ENCODE measurements at places on chromosomes 7 and 10. TPM values are rescaled to one million over a fixed set of nuclear protein-coding genes. Genes with fewer than 3 reads are reported as not detected.

DNA sequence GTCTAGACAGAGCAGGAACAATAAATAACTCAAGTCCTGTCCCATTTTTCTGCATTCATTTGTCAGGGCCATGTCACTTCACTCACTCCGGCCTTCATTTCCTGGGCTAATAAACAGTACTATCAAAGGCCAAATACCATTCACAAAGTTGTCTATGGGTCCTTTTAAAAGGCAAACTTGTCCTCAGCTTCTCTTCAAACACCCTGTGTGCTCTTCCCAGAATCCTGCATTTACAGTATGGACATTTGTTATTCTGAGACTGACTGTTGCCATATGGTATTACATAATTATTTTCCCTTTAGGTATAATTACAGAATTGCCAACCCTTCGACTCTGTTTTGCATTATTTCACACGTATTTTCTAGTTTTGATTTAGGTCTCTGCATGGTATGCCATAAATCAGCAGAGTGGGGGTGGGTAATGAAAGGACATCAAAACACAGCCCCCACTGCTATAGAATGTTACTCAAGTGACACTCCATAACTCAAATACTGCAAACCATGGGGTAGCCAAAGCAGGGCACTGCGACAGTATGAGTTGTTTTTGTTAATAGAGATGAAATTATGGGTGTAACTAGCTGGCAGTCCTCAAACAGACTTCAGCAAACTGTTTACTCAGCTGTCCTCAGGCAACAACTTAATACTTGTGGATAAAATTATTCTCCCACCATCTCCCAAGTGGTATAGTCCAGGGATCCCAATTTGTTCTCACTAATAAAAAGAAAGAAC lies 183.7 kb downstream of the TRIL start:
- peak; percentile 32 for DNase-seq

DNA sequence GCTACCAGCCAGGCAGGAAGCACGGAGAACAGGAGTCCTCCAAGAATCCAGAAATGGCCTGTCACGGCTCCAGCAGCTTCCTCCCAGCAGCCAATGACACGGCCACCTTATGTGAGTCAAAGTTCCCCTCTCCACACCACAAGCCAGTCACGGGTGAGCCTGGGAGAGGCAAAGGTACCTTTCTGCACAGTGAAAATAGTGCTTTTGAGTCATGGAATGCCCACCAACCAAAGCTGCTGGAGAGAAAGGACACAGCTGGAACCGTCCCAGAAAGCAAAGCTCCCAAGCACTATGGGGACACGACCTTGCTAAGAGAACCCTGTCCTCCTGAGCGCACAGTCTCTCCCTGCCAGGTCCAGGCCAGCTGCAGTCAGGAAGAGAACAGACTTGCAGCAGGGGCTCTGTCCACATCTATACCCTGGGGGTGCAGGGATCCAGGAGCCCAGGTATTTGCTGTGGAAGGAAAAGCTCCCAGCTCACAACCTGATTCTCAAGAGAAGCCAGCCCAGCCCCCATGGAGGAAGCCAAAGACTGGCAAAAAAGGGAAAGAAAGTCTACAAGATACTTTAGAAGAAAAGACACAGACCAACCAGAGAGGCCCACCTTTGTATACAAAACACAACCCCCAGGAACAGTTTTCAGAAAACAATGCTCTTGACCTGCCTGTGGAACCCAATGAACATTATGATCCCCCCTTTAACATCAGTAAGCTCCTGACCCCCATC lies 24.4 kb downstream of the C10orf71 start:
- no peak for DNase-seq

PPP1R17 gene
- total RNA-seq = not detected

DMBT1 gene
- total RNA-seq = under 0.01 TPM

- no peak for DNase-seq
These were observed 282.5 kb downstream of the GLRX3 start for GRCh38 chr10:130418731-130419130.

- no peak for DNase-seq
These were observed 142.6 kb downstream of the PLXDC2 start for GRCh38 chr10:19958787-19959186.

- DNase-seq = no peak
These were observed 4.7 kb downstream of the ZNF239 start for GRCh38 chr10:43569681-43570080.

RBP3 gene
- total RNA-seq = not detected

CCZ1 gene
- 35.7 TPM for total RNA-seq

- DNase-seq = no peak
These were observed 218.1 kb downstream of the MAD1L1 start for GRCh38 chr7:2014391-2015241.

DNA sequence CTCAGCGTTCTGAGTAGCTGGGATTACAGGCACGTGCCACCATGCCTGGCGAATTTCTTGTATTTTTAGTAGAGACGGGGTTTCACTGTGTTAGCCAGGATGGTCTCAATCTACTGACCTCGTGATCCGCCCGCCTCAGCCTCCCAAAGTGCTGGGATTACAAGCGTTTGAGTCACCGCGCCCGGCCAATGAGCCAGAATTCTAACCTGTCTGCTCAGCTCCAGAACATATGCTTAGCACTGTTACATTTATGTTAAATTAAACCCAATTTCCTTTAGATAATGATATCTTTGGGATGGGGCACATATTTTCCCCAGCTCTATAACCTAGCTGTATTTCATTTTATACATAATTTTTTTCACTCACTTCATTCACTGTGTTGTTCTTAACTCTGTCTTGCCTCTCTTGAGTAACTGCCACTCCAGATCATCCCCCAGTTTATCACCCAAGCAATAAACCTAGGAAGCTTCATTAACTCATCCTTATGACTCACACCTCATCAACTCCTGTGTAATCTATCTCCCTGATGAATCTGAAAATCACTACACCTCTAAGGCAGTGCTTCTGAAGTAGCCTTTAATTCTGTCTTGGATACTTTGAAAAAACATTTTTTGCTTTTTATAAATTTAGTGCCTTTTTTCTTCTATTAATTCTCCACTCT lies 559.7 kb upstream of the ZWINT start:
- no peak for DNase-seq

Measured in fibroblast of lung (primary cell).